NCI-H187 treated with DMSO at 0.1 percent for 48 hours (cell line): ENCODE measurements at places on chromosomes 12 and 14.
A peak's percentile ranks its signal among the peaks of the same experiment; 100 is the strongest.

DNA sequence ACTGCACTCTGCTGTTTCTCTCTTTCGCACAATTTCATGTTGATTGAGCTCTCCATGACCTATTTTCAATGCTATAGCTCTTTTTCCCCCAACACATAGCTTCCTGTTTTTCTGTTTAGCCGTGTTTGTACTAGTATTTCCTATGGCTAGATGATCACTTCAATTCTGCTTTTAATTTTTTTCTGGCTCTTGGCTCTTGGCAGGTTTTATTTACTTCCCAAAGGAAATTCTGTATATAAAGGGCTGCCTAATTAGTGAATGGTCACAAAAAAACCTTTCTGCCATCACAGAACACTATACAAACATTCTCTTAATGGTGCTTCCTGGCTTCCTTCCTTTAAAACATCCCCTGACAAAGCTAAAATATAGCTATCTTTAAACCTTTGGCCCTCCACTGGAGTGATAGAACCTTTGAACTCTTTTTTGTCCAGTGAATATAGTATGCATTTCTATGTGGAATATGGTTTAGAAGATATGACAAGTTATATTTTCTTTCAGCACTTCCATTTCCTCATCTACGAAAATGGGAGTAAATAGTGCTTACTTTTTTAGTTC, 88.2 kb downstream of the RASSF9 start:
- DNase-seq: no peak

GRCh38 chr14:55713486-55713885, 133.5 kb downstream of the KTN1 start:
- DNase-seq: no peak

GRCh38 chr14:76462330-76462729, 86.4 kb downstream of the ESRRB start:
- no peak for DNase-seq

DNA sequence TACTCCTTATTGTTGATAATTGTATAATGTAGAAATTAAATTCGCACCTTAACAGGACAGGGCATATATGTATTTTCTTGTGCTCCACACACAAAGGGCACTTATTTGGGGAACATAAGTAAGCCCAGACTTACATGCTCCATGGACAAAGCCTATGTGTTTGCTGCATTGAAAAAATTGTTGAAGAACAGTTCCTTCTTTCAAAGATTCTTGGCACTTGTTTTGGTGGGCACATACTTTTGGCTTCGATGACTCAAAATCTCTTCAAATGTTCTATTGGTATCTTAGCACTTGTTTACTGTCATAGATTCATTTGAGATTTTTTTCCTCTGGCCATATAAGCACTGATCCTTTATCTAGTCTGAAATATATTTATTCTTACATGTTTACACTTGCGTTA, 1.4 kb upstream of the MAP4K5 start:
- no peak for DNase-seq

- DNase-seq: no peak
Measured at GRCh38 chr12:118821386-118821925, 159.9 kb upstream of the SRRM4 start.

GRCh38 chr14:84323450-84323849, 1206.5 kb upstream of the FLRT2 start:
- no peak for DNase-seq

GRCh38 chr12:40837891-40838429, 145.7 kb downstream of the CNTN1 start:
- no peak for DNase-seq

GRCh38 chr12:124157406-124157805, 137.5 kb upstream of the RFLNA start:
- no peak for DNase-seq

DNA sequence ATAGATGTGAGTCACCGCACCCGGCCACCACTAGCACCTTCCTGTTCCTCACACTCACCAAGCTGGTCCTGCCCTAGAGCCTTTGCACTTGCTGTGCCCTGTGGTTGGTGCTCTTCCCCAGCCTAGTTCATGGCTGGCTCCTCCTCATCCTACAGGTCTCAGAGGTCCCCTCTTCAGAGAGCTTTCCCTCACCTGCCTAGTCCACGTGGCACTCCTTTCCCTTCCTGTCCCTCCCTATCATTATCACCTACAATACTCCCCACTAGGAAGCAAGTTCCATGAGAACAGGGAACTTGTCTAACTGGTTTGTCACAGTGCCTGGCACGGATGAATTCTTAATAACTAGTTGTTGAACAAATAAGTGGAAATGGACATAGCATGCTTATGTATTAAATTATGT, 24.0 kb upstream of the TMED10 start:
- DNase-seq: no peak

DNA sequence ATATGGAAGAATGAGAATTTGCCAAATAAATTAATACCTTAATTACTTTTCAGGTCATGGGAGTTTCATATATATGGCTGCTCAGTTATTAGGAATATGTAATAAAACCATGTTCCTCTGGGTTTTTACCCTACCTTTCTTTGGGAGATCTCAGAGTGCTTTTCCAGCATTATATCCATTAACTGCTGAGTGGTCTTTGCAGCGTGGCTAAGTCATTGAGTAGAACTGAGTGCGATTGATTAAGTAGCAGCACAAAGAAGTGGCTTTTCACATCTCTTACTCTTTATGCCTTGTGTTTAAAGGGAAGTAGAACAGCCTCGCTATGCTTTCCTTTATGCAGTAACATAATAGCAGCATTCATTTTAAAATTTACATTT, 340.1 kb downstream of the SNAPC1 start:
- no peak for DNase-seq

DNA sequence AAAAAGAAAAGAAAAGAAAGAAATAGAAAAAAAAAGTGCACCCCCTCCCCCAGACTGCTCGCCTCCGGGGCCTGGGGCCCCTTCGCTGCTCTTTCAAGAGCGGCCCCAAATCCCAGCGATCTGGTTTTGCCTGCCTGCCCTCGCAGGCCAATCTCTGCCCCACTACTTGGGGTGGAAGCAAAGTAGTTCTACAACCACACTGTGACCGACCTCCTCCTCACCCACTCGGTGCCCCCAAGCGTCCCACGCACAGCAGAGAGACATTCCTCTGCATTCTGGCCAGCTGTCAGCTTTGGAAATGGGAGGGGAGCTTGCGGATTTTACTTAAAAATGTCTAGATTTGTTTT, 2.4 kb upstream of the TBX3 start:
- DNase-seq: no peak

DNA sequence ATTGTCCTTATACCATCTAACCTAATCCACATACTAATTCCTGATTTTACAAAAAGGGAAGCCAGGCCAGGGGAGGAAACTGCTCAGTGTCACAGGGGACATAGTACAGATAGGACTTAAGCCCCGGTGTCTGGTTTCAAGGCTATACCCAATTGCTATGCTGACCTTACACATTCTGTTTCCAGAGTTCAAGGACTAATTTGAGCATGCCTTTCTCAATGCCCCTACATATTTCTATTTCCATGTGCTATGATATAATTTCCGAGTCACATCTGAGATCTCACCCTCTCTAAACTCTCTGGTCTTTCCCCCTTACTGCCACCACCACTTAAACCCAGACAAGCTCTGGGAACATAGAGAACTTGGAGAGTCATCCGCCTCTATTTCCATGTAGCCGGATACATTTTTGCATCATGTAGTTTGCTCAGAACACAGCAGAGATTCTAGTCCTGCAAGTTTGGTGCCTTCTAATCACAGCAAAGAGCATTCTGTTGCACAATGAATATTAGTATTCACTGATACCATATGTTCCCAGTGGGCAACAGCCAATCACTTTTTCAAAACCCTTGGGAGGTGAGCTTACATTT, 34.2 kb downstream of the PPM1H start:
- DNase-seq: no peak

DNA sequence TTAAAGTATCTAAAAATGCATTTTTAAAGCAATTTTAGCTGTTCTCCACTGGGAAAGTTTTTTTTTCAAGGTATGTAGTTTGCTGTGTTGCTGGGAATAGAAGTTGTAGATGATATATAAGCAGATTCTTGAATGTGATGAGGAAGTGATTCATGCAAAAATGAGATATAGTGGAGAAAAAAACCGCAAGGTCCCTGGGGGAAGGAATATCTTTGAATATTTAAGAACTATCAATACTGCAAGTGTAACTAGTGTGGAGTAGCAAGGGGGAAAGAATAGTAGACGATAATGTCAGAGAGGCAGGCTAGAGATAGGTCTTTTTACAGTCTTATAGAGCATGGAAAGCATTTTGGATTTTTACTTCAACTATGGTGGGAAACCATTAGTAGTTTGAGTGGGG, 42.5 kb downstream of the PTCSC3 start:
- no peak for DNase-seq

GRCh38 chr12:78167510-78167909, 336.8 kb downstream of the NAV3 start:
- no peak for DNase-seq

- peak; percentile 73 for DNase-seq
Measured at GRCh38 chr14:89304972-89305703, 111.9 kb downstream of the FOXN3 start.

- no peak for DNase-seq
Measured at GRCh38 chr12:21502164-21502496, 541 bp downstream of the GOLT1B start.

- no peak for DNase-seq
Measured at GRCh38 chr12:67659292-67659691, 10.7 kb downstream of the DYRK2 start.

DNA sequence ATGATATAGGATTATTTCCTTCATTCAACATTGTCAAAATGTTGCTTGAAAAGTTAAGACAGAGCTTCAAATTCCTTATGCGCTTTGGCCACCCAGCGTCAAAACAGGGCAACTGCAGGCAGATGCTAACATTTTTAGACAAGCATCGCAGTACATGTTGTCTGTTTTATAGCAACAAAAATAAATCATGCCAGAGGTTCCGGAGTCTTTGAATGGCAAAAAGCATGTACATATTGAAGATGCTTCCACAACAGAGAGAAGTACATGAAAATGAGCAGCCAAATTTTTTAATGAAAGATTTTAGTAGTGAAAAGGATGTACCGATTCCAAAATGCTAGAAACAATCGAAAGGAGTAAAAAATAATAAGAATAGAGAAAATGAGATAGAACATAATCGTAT, 49.8 kb upstream of the USP15 start:
- DNase-seq: no peak

GRCh38 chr12:77133566-77133965, 68.2 kb upstream of the E2F7 start:
- no peak for DNase-seq

DNA sequence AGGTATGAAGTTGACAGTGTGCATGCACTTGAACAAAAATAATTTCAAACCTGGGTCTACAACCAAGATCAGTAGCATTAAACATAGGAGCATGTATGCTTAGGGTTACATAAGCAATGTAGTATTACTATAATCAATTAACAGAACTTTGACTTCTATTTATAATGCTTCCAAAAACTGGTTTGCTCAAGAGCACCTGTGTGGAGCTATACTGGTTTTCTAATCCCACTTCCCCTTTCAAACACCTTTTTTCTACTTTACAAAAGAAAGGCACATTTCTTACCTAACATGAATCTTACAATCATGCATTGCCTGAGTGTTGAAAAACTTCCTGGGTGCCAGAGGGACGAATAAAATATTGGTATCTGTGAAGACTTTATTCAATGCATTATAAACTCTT, 72.7 kb downstream of the EFCAB11 start:
- DNase-seq: no peak

- DNase-seq: no peak
Measured at GRCh38 chr12:22287776-22288621, 46.5 kb downstream of the ST8SIA1 start.

- DNase-seq: no peak
Measured at GRCh38 chr12:74945771-74946198, 263.9 kb downstream of the KCNC2 start.

DNA sequence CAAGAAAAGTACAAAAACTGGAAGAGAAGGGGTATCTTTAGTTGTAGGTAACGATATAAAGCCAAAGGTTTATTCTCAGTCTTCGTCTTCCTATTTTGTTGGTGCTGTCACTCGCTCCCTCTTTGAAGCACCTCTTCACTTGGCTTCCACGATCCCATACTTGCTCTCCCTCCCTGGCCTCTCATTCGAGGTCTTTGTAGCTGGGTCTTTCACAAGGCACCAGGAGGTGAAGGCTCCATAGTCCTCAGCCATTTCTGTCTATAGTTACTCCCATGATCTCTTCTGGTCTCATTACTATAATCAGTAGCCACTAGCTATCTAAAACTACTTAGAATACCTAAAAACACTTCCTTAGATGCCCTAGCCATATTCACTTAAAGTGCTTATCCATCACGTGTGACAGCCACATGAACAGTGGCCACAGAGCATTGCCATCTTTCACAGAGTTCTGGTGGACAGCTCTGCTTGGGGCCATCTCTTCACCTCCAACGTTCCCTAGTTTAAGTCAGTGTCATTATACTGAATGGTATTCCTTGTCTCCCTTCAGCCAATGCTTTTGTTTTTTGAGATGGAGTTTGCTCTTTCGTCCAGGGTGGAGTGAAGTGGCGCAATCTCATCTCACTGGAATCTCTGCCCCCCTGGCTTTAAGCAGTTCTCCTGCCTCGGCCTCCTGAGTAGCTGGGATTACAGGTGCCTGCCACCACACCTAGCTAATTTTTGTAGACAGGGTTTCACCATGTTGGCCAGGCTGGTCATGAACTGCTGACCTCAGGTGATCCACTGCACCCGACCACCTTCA, 57.1 kb downstream of the ATP2A2 start:
- DNase-seq: no peak

DNA sequence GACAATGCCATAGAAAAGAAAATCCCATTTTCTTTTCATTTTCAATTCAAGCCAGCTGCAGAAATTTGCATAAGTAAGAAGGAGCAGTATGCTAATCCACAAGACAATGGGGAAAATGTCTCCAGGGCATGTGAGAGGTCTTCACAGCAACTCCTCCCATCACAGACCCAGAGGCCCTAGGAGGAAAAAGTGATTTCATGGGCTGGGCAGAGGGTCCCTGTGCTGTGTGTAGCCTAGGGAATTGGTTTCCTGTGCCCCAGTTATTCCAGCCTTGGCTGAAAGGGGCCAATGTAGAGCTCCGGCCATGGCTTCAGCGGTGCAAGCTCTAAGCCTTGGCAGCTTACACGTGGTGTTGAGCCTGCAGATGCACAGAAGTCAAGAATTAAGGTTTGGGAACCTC, 211.4 kb downstream of the CCDC59 start:
- no peak for DNase-seq

GRCh38 chr14:104819361-104819781, 18.5 kb downstream of the ZBTB42 start:
- no peak for DNase-seq

- DNase-seq: no peak
Measured at GRCh38 chr14:54606178-54606577, 39.2 kb downstream of the SAMD4A start.

DNA sequence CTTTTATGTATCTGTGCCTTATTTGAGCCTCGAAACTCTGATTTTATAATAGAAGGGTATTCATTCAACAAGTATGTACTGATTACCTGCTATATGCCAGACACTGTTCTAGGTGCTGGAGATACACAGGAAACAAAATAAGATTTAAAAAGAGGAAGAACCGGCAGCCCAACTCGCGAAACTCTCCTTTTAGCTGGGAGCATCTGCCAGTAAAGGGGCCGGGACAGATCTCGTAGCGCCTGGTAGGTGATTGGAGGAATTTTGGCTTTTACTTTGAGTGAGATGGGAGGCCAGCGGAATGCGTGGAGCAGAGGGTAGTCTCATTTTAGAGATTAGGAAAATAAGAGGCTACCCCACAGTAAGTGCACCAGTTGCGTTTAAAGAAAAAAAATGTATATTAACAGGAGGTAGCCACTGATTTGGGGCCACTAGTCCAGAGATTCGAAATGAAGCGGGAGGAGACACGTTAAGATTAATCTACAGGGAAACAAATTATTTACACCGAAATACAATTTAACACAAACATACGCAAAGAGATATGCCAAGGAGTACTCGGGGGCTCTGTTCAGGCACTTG, 520 bp upstream of the MON2 start:
- no peak for DNase-seq
